ENCODE measurements at places on chromosomes 2 and 18. TPM values are rescaled to one million over a fixed set of nuclear protein-coding genes. Genes with fewer than 3 reads are reported as not detected.

The ABCG8 gene
- total RNA-seq: not detected

The WDR75 gene
- total RNA-seq: 40.0 TPM

The LYG2 gene
- total RNA-seq: not detected

The CD207 gene
- total RNA-seq: not detected

The CAPN14 gene
- 0.07 TPM for total RNA-seq

The CSRNP3 gene
- total RNA-seq: not detected

The ITSN2 gene
- 22.1 TPM for total RNA-seq

The CCL20 gene
- total RNA-seq: 7.7 TPM

The CYP1B1 gene
- 6.9 TPM for total RNA-seq

The DUSP2 gene
- total RNA-seq: 0.54 TPM

The HOXD9 gene
- total RNA-seq: 1.7 TPM

The TUBA4B gene
- total RNA-seq: 0.35 TPM

The KHK gene
- total RNA-seq: 10.7 TPM

The PLCL1 gene
- not detected for total RNA-seq

The POTEI gene
- not detected for total RNA-seq

The IMPA2 gene
- 72.6 TPM for total RNA-seq

The ANKRD30BL gene
- not detected for total RNA-seq

The EMILIN1 gene
- 0.48 TPM for total RNA-seq

The PID1 gene
- total RNA-seq: 2.9 TPM

The FBXO41 gene
- 5.5 TPM for total RNA-seq

The INHBB gene
- 18.7 TPM for total RNA-seq

The GALR1 gene
- not detected for total RNA-seq

The CYS1 gene
- 1.3 TPM for total RNA-seq

The GCKR gene
- total RNA-seq: 0.30 TPM

The ELOA2 gene
- total RNA-seq: not detected

The FOXD4L1 gene
- total RNA-seq: 0.40 TPM

The FAM237A gene
- not detected for total RNA-seq

The DDX18 gene
- 71.3 TPM for total RNA-seq

The REEP1 gene
- total RNA-seq: 0.67 TPM

The DHRS9 gene
- total RNA-seq: 2.8 TPM

The SPHKAP gene
- not detected for total RNA-seq

The DLX1 gene
- 4.0 TPM for total RNA-seq

The SRD5A2 gene
- 0.01 TPM for total RNA-seq

The FAP gene
- 0.16 TPM for total RNA-seq

The FAM168B gene
- total RNA-seq: 79.7 TPM

The MGAT5 gene
- total RNA-seq: 17.7 TPM

The TRIM54 gene
- total RNA-seq: 0.61 TPM

The ATP5F1A gene
- total RNA-seq: 310 TPM

The CENPA gene
- 57.9 TPM for total RNA-seq

The CRYGC gene
- total RNA-seq: not detected

The RTTN gene
- total RNA-seq: 5.2 TPM

The MBD2 gene
- total RNA-seq: 57.5 TPM

The RTP5 gene
- total RNA-seq: not detected

The B3GNT7 gene
- total RNA-seq: 2.0 TPM

The CBLN2 gene
- 0.05 TPM for total RNA-seq

The SIX2 gene
- 0.10 TPM for total RNA-seq

The ARHGAP15 gene
- not detected for total RNA-seq

The LDLRAD4 gene
- 2.8 TPM for total RNA-seq

The DAW1 gene
- total RNA-seq: 2.6 TPM

The SERPINB12 gene
- not detected for total RNA-seq

The STPG4 gene
- not detected for total RNA-seq

The INPP5D gene
- total RNA-seq: 0.29 TPM

The RAPH1 gene
- total RNA-seq: 6.4 TPM

The PNPT1 gene
- total RNA-seq: 32.5 TPM

The TRIM43 gene
- 0.07 TPM for total RNA-seq

The UGT1A6 gene
- 1.9 TPM for total RNA-seq

The LGALSL gene
- total RNA-seq: 7.7 TPM

Data from A549 treated with CORT108297 at 1 μM for 4 hours (cell line).